ENCODE measurements at places on chromosomes 2 and 18. TPM values are rescaled to one million over a fixed set of nuclear protein-coding genes. Genes with fewer than 3 reads are reported as not detected.

The CD8B2 gene
- total RNA-seq: not detected

The MAL gene
- not detected for total RNA-seq

The SERPINB4 gene
- not detected for total RNA-seq

The FAP gene
- total RNA-seq: not detected

The CHCHD5 gene
- 28.5 TPM for total RNA-seq

The LYPD1 gene
- 29.0 TPM for total RNA-seq

The RFTN2 gene
- 2.3 TPM for total RNA-seq

The EFHD1 gene
- not detected for total RNA-seq

The PSD4 gene
- 5.1 TPM for total RNA-seq

The ACOXL gene
- total RNA-seq: not detected

The NOTO gene
- not detected for total RNA-seq

The MYOM1 gene
- 0.08 TPM for total RNA-seq

The WDR75 gene
- 60.4 TPM for total RNA-seq

The CAPN10 gene
- total RNA-seq: 28.2 TPM

The REG3G gene
- 1.1 TPM for total RNA-seq

The UBXN4 gene
- total RNA-seq: 31.1 TPM

The GALNT14 gene
- 27.8 TPM for total RNA-seq

The ST6GAL2 gene
- total RNA-seq: not detected

The PNO1 gene
- total RNA-seq: 56.6 TPM

The PTRHD1 gene
- total RNA-seq: 56.4 TPM

The GRP gene
- total RNA-seq: not detected

The CRYGC gene
- total RNA-seq: not detected

The TPO gene
- not detected for total RNA-seq

The ST3GAL5 gene
- total RNA-seq: 15.1 TPM

The SPC25 gene
- 9.7 TPM for total RNA-seq

Data from A375 (cell line).